ENCODE measurements at places on chromosomes 1 and 21.

GRCh38 chr1:26162220-26162709 lies 3.4 kb downstream of the FAM110D start:
- no peak for DNase-seq

DNA sequence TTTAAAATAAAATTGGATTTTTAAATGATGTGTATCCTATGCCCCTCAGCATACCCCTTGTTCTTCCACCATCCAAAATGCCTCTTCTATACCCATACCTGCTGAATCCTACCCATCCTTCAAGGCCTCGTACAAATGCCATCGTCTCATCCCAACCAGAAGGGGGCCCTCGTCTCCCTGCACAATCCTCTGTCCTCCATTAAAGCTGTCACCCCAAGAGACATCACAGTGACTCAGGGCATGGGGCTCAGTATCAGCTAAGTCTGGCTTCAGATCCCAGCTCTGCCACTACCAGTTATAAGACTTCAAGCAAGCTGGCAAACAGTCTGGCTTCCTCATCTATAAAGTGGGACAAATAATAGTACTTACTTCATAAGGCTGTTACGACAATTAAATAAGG lies 23.8 kb downstream of the IGFN1 start:
- no peak for DNase-seq

DNA sequence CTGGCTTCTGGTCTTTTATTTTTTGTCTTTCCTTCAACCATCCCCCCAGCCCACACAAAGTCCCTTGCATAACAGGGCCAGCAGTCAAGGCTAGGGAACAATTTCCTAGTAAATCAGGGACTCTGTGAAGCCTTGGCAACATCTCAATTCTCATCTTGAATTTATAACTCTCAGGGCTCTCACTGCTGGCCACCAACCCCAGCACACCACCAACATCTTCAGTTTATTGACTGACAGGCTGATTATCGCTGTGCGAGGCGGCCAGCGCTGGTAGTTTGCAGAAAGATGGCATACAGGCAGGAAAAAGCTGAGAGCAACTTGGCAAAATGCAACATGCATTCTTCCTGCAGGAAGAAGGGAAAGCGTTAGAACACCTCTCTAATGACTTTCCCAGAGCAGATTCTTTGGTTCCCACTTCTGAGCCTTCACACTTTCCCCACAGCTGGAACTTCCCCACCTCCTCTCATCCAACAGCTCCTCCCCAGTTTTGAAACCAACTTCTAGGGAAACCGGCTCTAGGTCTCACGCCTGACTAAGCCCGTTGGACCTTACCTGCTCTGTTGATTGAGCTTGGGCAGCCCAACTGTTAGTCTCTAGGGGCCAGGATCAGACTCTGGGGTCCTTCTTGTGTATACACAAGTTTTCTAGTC lies 26.3 kb upstream of the CSF1 start:
- no peak for DNase-seq

DNA sequence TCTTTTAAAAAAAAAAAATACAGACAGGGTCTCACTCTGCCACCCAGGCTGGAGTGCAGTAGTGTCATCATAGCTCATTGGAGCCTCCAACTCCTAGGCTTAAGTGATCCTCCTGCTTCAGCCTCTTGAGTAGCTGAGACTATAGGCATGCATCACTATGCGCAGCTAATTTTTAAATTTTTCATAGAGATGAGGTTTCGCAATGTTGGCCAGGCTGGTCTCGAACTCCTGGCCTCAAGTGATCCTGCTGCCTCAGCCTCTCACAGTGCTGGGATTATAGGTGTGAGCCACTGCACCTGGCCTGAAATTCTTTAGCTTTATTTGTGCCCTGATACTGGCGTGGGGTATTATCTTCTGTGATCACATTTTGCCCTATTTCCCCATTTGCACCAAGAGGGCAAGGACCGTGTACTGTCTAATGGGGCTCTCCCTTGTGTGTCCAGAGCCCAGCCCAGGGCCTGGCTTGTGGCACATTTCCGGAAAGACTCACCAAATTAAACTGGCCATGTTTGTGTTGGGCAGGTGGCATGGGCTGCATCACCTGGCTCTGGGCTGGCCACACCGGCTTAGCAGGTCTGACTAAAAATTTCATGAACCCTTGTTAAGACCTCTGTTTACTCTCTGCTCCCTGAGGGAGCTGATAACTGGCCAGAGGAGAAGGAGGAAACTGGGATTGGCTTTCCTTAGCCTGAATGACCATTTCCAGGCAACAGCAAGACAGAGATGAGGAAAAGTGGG lies 32.2 kb downstream of the TRIM62 start:
- no peak for DNase-seq

GRCh38 chr21:33899199-33899598 lies 16.4 kb downstream of the ATP5PO start:
- no peak for DNase-seq

DNA sequence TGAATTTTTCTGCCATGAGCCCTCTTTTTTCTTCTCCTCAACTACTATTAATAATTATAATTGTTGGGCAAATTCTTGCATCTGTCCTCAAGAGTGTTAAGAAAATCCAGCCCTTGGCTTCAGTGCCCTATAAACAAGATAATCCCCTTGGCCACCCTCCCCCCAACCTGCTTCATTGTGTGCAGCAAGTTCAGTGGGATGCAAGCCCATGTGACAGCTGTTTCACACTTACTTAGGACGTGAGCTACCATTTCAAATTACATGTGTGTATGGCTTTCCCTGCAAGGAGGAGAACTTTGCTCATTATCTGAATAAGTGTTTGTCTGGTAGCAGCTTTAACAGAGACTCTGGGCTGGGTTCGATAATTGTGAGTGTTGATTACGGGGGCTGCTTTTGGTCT lies 276.2 kb downstream of the CACNA1E start:
- DNase-seq = no peak

DNA sequence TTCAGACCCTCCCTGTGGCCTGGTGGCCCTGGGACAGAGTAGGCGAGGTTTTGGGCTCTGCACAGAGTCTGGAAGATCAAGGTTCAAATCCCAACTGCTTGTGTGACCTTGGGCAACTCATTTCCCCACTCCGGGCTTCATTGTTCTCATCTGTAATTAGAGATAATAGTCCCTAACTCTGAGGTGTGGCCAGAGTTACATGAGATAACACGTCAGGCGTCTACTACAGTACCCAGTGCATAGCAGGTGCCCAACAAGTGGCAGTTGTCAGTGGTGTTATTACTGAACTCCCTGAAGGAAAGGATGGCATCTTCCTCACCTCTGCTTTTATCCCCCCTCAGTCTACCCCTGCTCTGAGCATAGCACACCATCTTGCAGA lies 20.8 kb downstream of the RAP1GAP start:
- no peak for DNase-seq

Measured in AG09319 (cell line).